ENCODE measurements at places on chromosomes 6 and 20. TPM values are rescaled to one million over a fixed set of nuclear protein-coding genes. Genes with fewer than 3 reads are reported as not detected.

Gene GRIK2
- 0.79 TPM for total RNA-seq

Gene SLC17A3
- not detected for total RNA-seq

Gene TCP11
- total RNA-seq: not detected

Gene DEFB132
- not detected for total RNA-seq

Gene SYNCRIP
- total RNA-seq: 47.0 TPM

Gene PRRC2A
- 75.5 TPM for total RNA-seq

Gene UBE2C
- 1.9 TPM for total RNA-seq

Gene TAAR5
- not detected for total RNA-seq

Gene TSBP1
- total RNA-seq: not detected

Gene LAMA4
- 3.2 TPM for total RNA-seq

Gene RBPJL
- total RNA-seq: 591 TPM

Gene SUN5
- not detected for total RNA-seq

Gene C6orf132
- 10.5 TPM for total RNA-seq

Data from pancreas (tissue), 10 donors.